ENCODE measurements at places on chromosomes 5 and 9. TPM values are rescaled to one million over a fixed set of nuclear protein-coding genes. Genes with fewer than 3 reads are reported as not detected.
A peak's percentile ranks its signal among the peaks of the same experiment; 100 is the strongest.

- DNase-seq = peak; percentile 92
These were observed at the start of gene PNPLA7 for GRCh38 chr9:137550231-137550621. Gene PNPLA7, minus strand, starts transcription at chr9:137550402. Its CDS starts 205 bp downstream, at chr9:137550197.

The BAAT gene
- not detected for total RNA-seq

The OR1N1 gene
- total RNA-seq = not detected

GRCh38 chr5:140549237-140550144 is 2.0 kb downstream of the EIF4EBP3 start:
- DNase-seq = no peak

- DNase-seq = peak; percentile 31
These were observed 490.1 kb upstream of the CD180 start for GRCh38 chr5:67686746-67687145.

The ALDH1A1 gene
- not detected for total RNA-seq

The WNT8A gene
- not detected for total RNA-seq

- DNase-seq = no peak
These were observed 128.0 kb upstream of the MSX2 start for GRCh38 chr5:174596429-174596828.

- peak; percentile 48 for DNase-seq
These were observed 472 bp downstream of the FBXO4 start for GRCh38 chr5:41925555-41925951.

DNA sequence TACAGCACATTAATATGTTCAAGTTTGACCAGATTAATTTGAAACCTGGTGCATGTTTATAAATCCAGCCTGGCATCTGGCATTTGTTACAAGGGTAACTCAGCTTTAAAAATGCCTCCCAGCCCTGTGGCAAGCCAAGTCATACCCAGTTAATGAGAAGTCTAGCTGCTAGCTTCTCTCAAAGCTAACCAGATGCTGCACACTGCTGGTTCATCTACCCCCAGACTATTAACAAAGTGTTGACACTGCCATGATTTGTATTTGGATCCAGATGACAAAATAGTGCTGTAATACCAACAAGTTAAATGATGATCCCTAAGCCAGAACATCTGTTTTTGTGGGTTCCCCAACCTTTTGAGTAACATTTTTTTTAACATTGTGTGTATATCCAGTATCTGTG is 573.7 kb upstream of the DAB2 start:
- DNase-seq = no peak

- no peak for DNase-seq
These were observed 87.5 kb downstream of the ERBIN start for GRCh38 chr5:66013906-66014305.

DNA sequence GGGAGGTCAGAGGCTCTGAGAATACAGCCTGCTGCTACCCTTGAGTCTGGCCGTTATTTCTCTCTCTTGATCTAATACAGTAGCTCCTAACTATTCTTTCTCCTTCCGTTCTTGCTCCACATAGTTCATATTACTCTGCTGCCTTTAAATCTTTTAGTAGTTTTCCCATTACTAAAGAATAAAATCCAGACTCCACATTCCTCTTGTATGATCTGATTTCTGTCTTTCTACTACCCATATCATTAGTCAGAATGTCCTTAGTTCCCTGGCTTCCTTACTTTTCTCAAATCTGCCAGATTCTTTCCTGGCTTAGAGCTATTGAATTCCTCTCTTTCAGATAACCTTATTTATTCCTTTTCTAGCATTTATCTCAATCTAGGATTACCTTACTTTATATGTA is 40.0 kb downstream of the MARCHF6 start:
- no peak for DNase-seq

The ANKRD34B gene
- total RNA-seq = not detected

The CER1 gene
- total RNA-seq = not detected

DNA sequence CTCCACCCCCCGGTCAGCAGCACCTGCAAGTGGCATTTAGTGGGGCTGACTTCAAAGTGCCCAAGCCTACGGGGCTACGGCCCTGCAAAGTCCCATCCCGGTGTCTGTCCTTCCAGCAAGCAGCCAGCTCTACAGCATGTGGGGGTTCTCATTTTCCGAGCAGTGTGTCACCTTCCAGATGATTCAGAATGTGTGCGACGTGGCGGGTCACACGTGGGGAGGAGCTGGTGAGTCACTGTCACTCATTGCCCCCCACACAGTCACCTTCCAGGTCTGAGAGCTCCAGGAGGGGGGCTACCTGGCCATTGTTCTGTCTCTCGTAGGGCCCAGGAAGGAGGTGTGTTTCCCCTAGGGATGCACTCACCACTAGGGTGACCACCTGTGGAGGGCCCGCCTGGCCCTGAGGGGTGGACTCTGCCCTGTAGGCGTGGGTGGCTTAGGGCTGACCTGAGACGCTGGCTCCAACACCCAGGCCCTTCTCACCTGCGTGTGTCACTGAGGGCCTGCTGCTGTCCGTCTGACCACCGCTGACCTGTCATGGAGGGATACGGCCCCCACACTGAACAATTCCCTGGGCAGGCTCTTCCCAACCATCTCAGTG is 70.2 kb downstream of the SEMA4D start:
- no peak for DNase-seq

DNA sequence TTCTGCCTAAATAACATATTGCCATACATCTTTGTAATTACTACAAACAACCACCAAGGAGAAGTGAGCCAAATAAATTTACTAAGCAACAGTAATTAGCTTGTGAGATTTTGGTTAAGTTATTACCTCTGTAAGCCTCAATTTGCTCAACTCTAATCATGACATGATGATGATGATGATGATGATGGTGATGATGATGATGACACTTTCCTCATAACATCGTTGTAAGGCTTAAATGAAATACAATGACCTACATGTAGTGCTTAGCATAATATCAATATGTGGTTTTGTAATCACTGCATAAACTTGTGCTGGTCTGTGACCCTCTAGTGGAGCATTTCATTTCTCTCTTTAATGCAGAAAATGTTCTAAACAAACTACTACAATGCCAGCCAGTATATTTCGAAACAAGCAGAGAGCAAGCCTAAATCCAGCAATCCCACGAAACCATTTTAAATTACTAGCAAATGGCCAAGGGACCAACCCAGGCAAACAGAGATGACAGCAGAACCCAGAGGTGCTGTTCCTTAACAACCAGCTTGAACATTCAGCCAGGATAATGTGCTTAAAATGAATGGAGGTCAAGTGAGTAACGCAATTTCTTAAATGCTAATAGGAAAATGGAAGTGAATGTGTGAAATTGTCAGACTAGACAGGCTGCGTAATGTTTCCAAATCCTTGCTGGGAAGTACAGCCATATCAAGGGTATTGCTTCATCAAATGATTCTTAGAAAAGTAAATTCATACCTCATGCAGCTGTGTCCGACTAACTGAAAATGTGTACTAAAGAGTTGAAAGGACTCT is 281.9 kb upstream of the PUM3 start:
- DNase-seq = no peak

The NNT gene
- total RNA-seq = 13.4 TPM

The KIF24 gene
- total RNA-seq = 5.2 TPM

DNA sequence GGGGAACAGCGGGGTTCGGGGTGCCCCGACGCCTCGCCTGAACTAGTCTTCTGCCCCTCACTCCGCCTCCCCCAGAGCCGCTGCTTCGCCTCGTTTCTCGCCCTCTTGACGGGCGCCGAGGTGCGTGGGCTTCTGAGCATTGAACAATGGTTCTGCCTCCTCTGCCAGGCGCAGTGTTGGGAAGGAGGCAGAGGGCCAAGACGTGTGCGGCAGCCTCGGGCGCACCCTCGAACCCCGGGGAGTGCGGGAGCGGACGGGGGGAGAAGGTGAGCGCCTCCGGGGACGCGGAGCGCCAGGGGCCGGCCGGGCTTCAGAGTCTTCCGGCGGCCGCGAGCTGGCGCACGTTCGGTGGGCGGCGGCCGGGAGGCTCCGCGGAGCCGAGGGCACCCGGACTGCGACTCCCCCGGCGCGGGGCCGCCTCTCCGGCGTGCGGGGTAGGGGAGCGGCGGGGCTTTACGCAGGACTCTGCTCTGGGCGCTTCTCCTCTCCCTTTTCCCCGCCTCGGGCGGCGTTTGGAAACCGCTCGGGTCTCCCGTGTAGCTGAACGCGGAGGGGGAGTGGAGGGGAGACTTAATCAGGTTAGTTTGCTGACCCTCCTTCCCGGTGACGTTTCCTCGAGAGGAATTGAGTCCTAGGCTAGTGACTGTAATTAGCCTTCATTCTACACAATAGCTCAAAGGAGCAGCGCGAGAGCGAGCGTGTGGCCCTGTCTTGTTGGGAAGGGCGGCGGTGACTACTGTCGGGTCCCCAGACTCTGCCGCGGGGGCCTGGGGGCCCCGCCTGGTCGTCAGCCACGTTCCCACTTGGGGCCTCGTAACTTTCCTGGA is 1.1 kb downstream of the VLDLR start:
- no peak for DNase-seq

DNA sequence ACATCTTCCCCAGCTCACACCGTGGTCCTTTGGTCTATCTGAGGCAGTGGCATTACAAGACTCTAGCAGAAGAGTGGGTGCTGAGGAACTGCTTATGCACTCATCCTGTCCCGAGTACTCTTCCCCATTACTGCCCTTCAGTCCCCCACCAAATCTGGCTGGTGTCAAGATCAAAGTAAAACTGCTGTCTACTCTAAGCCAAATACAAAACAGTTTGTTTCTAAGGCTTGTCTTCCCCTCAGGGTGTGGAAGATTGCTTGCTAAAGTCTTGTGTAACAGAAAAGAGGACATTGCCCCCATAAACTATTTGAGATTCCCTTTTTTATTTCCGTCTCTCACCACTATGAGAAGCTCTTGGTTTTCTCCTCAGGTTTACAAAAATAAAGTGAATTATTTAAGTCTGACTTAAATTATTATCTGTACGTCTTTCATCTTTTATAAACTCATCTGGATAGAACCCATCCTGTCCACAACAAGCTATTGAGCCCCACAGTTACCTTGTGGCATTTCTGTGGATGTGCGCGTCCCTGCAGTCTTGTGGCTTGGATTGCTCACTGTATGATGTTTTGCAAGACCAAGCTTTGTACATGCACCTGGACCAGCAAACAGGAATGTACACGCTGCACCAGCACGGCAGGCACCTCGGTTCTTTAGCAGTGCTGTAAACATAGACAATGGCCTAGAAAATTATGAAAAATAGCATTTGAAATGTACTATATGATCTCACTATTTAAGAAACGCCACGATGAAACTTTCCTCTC is 61.0 kb downstream of the CYSTM1 start:
- DNase-seq = no peak

- no peak for DNase-seq
These were observed 15.4 kb downstream of the FAM174A start for GRCh38 chr5:100550531-100551051.

- no peak for DNase-seq
These were observed 897 bp downstream of the AHRR start for GRCh38 chr5:322281-322941.

DNA sequence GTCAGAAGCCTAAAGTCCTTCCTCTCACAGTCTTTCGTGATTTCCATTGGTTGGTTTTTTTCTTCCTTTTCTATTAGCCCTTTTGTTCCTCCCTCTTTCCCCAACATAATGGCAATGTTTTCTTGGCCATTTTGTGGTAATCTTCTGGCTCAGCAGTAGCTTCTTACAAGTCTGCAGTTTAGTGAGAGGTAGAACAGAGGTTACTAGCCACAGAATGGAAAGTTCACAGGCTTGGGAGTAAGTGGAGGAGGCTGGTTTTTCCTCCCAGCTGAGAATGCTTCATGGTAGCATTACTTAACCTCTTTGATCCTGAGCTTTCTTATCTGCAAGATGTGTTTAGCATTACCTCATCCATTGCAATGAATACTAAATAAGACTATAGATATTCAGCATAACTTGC is 346.9 kb downstream of the NFIB start:
- no peak for DNase-seq

- DNase-seq = peak; percentile 57
These were observed 1.0 kb downstream of the CEMIP2 start for GRCh38 chr9:71767163-71767775.

The C9orf43 gene
- total RNA-seq = not detected

DNA sequence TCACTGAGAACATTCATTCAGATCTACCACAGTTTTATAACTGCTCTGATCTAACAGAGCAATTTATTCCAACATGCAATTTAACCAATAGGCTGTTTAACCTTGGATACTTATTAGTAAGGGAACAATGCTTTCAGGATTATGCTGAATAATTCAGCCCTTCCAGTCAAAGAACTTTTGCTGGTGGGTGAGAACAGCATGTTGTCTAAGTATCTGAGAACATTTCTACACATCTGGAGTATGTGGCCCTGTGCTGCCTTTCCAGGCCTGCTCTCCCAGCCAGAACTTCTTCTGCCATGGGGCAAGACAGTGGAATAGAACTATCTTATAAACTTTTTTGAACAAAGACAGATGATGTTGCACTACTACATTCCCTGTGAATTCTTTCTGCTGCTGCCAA is 55.8 kb downstream of the NFIB start:
- no peak for DNase-seq

The TRIM7 gene
- 3.9 TPM for total RNA-seq

GRCh38 chr5:50745221-50745910 is 78.9 kb downstream of the PARP8 start:
- DNase-seq = peak; percentile 34

The FREM1 gene
- 0.37 TPM for total RNA-seq

The AOPEP gene
- 58.1 TPM for total RNA-seq

The CDH6 gene
- total RNA-seq = 0.58 TPM

- no peak for DNase-seq
These were observed 23.4 kb downstream of the PCA3 start for GRCh38 chr9:76787677-76788076.

The PCDHGA10 gene
- total RNA-seq = 0.31 TPM

- DNase-seq = no peak
These were observed 9.4 kb downstream of the SCGB3A2 start for GRCh38 chr5:147887930-147888329.

GRCh38 chr9:127447416-127448111 is 3.6 kb downstream of the RPL12 start:
- DNase-seq = no peak

DNA sequence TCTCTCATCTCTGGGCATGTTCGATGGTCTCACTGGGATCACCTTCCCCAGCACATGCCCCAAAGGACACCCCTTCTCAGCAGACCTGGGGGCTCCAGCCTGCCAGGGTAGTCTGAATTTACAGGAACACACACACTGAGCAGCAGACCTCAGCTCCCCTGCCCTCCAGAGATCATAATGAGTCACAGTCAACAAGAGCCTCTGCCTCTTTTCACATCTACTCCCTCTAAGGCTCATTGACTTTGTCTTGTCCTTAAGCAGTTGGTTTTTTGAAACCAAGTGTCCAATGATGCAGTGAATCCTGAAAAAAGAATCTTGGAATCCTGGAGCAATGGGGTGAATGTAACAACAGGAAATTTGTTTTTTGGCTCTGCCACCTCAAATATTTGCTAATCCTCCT is 20.8 kb downstream of the GABBR2 start:
- DNase-seq = no peak

The TXNDC8 gene
- not detected for total RNA-seq

GRCh38 chr9:36158122-36158521 is 11.1 kb upstream of the CCIN start:
- no peak for DNase-seq
